Activated CD8-positive, alpha-beta memory T cell treated with anti-CD3 and anti-CD28 coated beads for 48 hours (primary cell): ENCODE measurements at places on chromosomes 5 and 9.

DNA sequence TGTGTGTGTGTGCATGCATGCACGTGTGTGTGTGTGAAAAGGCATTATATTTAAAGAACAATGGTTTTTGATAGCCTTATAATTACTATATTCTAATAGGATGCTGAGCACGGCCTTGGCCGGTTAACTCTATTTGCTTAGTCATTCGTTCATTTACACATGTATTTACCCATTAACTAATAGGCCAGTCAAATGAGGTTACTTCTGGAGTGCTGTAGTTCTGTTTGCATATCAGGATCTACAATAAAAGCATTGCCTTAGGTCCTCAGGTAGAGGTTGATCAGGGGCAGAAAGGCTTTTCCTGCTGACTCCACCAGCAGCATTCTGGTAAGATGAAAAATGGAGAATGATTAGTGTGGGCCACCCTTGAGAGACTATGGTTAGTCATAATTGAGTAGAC is 219.0 kb downstream of the COMMD10 start:
- no peak for DNase-seq

GRCh38 chr9:113375057-113376023 is 1.4 kb downstream of the HDHD3 start:
- DNase-seq: no peak

DNA sequence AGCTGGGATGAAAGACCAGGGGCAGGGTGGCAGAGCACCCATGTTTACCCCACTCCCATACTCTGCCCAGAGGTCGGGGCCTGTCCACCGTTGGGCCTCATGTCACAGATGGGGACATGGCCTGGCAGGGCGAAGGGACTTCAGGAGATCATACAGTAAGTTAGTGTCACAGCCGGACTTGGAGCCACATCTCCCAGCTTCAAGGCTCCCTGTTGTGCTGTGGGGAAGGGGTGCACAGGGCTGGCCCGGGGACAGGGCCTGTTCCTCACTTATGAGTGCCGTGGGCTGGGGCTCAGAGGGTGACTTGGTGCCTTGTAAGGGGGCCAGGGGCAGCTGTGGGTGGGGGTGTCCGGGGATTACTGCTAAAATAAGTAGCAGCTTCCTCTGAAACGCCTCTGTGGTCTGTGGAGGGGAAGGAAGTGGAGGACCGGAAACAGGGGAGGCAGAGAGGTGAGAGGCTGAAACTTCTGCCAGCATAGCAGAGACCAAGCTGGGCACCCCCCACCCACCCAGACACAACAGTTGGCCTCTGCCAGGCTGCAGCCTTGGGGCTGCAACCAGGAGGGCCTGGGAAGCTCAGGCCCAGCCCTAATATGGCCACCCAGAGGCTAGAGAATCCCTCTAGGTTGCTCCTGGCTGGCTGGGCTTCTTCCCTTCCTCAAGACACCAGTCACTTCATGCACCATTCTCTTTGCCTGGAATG is 41.1 kb upstream of the NEK6 start:
- no peak for DNase-seq

DNA sequence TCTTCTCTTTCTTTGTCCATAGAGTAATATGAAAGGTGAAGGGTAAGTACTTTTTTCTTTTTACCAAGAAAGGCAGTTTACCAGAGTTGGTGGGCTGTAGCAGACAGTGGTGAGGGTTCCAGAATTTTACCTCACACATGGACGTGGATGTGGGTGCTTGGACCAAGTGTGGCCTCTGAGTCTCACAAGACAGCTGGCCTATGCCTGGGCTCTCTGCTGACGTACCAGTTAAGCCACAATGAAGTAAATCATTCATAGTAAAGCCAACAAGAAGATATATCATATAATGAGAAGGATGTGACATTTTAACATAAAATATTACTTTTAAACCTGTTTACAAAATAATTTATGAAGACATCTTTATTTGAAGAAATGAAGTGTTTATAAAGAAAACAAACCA is 106.0 kb downstream of the PRKACG start:
- DNase-seq: no peak

GRCh38 chr9:134320126-134320867 is 6.0 kb upstream of the RXRA start:
- no peak for DNase-seq

- no peak for DNase-seq
Observed at GRCh38 chr5:158531860-158532259, 567.9 kb downstream of the EBF1 start.

- DNase-seq: no peak
Observed at GRCh38 chr5:118705959-118706667, 282.2 kb downstream of the DTWD2 start.

DNA sequence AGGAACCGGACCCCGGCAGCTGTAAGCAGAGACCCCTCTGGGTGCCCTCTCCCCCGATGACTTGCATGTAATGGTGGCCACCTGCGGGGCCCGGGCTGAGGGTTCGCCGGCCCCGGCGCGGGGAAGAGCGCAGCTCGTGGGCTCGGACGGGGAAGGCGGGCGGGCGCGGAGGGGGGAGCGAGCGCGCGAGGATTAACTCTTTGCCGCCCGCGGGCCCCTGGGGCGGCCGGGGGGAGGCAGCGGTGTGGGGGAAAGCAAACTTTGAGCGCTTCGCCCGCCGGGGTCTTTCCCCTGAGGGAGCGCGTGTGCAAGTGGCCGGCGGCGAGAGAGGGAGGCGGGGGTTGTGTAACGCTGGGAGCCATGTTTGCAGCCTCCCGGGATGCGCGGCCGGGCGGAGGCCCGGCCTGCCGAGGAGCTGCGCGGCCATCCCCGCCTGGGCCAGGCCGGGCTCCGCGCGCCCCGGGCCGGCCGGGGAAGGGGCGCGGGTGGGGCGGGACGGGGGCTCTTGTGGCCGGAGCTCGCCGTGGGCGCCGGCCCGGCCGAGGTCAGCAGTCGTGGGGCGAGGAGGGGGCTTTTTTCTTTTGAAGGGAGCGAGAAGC is 547 bp downstream of the ANP32B start:
- DNase-seq: peak; percentile 30

- DNase-seq: no peak
Observed at GRCh38 chr5:168128111-168128510, 163.3 kb upstream of the WWC1 start.

DNA sequence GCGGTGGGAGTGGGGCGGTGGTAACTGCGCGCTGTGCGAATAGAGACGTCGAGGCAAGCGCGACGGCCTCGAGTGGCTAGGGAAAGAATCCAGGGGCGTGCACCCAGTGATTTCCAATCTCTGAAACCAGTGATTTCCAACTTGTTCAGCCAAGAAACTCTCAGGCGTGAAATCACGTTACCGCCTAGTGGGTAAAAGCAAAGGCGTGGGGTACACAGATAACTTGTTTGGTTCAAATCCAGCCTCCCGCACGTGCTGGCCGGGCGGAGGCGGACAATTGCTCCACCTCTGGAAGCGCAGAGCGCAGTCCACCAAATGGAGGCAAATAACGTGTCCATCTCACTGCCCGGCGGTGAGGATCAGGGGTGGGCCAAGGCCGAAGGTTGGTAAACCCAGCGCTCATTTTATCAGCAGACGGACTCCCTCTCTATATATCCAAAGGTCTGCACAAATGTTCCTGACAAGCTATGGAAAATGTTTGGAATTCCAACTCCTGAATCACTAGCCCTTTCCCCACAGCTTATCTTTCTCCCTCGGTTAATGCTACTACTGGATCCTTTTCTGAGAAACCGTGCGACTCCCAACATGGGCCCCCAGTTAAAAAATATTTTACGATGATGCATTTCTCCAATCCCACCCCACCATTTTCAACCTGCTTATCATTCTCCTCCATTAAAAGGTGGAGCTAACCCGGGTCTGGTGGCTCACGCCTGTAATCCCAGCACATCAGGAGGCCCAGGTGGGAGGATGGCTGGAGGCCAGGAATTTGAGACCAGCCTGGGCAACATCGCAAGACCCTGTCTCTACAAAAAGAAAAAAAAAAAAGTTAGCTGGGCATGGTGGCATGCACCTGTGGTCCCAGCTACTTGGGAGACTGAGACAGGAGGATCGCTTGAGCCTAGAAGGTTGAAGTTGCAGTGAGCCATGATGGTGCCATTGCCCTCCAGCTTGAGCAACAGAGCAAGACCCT is 950 bp upstream of the FNBP1 start:
- DNase-seq: no peak

DNA sequence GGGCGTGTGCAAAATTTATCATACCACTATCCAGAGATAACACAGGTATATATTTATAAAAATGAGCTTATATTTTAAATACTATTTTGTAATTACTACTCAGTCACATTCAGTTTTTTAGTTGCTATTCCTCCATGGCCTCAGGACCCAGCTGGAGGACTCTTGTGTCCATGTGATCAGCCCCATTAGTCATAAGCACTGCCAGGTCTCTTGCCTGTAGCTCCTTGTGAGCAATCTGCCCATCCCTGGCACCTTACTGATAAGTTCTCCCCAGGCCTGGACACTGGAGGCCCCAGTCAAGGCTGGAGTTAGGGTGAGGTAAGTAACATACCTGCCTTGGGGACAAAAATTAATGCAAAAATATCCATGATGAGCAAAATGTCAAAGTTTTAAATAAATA is 29.5 kb upstream of the ADRB2 start:
- DNase-seq: no peak

DNA sequence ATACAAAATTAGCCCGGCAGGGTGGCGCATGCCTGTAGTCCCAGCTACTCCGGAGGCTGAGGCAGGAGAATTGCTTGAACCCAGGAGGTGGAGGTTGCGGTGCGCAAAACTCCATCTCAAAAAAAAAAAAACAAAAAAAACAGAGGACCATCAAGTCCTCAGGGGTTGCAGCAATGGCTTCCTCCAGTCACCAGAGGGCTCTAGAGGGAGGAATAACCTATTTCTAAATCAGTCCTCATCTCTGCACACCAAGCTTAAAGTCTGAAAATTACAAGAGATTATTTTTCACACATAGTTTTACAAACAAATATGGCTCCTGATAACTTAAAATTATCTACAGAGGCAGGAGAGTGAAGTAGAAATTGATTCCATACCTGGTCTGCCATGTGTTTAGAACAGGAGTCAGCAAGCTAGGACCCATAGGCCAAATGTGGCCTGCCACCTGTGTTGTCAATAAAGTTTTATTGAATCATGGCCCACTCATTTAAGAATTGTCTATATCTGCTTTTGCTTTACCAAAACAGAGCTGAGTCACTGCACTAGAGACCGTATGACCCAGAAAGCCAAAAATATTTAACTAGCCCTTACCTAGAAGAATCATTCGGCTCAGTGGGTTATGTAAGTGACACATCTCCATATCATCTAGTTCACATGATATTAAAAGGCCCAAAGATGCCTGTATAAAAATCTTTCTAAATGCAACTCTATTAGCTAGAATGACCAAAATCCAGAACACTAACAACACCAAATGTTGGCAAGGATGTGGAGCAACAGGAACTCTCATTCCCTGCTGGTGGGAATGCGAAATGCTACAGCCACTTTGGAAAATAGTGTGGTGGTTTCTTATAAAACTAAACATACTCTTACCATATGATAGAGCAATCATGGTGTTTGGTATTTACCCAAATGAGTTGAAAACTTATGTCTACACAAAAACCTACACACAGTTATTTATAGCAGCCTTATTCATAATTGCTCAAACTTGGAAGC is 207.7 kb downstream of the FRMD3 start:
- no peak for DNase-seq
